IPS-NIHi11 (cell line): ENCODE measurements at places on chromosomes 11 and 22.

- no peak for DNase-seq
Measured at GRCh38 chr22:22698263-22698750, 53.9 kb downstream of the GGTLC2 start.

GRCh38 chr11:64206457-64207255 is at the start of gene FERMT3:
Gene FERMT3 (plus strand): TSS chr11:64206721. CDS start chr11:64207365, 644 bp downstream.
- DNase-seq: peak; percentile 14

GRCh38 chr11:84969103-84969502 is 658.0 kb downstream of the DLG2 start:
- no peak for DNase-seq

- no peak for DNase-seq
Measured at GRCh38 chr22:50307890-50308596, 597 bp upstream of the PLXNB2 start.

DNA sequence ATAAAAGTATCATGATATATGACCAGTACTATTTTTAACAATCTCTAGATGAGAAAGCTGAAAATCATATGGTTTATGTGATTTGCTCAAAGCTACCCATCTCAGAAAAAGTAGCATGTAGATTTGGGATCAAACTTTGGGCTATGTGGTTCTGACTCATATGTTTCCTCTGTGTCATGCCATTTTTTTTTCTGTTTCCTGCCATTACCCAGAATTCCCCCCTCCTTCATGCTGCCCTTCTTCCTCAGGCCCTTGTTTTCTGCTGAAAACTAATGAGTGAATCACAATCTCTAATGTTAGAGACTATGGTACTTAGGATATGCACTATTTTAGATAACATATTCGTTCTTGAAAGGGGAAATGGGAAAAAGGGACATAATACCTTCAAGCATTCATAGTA is 80.7 kb downstream of the JRKL start:
- no peak for DNase-seq

GRCh38 chr22:17489101-17489500 is 74.2 kb upstream of the SLC25A18 start:
- DNase-seq: no peak

DNA sequence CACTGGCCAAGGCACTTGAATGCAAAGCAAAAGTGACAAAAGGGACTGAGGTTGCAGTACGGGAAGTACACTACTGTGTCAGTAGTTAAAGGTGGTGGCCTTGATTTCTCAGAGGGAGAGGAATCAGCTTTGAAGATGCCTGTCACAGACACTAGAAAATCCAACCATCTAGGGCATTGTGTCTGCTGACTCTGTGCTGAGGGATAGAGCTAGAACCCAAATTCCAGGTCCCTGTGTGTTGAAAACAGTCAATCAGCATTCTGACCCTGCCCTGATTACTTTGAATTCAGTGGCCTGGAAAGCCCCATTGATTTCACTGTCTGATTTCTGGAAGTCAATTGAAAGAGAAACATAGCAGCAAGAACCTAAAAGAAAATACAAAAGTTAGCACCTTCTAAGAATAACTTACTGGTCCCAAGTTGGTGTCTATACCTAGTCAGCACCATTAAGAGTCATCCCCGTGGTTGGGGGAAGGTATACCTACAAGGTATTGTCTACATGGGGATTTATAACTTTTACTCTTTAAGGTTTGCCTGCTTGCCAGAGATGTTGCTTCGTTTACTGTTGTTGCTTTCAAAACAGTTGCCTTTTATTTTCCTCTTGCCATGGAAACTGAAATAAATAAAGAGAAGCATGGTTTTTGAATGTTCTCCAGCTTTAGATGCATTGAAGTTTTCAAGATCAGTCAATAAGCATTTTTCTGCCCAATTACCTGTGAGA is 97.3 kb downstream of the PDHX start:
- no peak for DNase-seq

- DNase-seq: no peak
Measured at GRCh38 chr22:30453731-30454510, 17.9 kb downstream of the SEC14L3 start.

DNA sequence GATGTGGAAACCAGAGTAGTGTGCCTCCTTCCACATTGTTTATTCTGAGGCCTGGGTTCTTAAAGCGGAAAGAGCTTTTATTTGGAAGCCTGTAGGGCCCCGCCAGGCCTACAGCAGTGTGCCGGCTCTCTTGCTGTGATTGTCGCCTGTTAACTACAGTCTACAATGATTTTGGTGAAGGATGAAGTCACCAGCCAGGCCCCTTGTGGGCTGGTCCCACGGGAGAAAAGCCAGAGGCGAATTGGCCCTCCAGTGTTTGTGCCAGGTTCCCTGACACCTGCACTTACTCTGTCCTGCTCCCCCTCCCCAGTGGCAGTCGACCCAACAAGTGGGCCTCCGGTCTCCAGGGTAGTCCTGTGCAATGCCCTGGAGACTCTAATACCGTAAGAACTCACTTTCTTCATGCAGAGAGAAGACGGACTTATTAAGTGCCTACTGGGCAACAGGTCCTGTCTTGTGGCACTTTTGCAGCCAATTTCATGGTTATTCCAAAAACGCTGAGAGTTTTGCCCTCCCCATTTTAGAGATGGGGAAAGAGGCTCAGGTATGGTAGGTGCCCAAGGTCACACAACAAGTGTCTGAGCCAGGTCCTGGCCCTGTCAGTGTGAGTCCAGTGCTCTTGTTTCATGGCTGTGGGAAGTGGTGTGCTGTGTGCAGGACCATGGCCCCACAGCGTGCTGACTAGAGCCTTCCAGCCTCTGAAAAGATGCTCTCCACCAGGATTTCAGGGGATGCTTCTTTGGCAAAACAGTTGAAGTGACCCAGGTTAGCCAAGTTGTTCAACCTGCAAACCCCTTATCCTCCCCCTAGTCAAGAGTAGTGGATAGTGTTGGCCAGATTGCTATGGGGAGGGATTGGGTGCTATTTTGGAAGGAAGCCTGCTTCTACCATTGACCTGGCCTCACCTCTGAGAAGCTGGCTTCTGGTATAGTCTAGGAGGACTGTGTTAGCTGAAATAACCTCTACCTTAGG is 1.4 kb downstream of the MICAL2 start:
- no peak for DNase-seq

- DNase-seq: no peak
Measured at GRCh38 chr22:36116127-36116526, 44.4 kb downstream of the APOL3 start.

DNA sequence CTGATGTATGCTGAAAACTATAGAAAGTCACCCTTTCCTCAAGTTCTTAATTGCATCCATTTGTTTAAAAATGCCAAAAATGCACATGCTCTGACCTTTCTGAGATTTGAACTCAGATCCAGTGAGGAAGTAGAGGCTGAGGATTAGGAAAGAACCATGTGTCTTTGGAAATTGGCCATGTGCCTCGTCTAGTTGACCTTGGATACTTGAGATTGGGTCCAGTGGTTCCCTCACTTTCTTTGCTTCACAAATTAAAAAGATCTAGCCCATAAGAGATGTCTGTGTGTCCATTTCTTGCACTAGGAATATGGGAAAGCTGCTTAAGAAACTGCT is 128.3 kb downstream of the MAML2 start:
- no peak for DNase-seq

GRCh38 chr11:3122775-3123201 is 42.3 kb downstream of the OSBPL5 start:
- DNase-seq: no peak

DNA sequence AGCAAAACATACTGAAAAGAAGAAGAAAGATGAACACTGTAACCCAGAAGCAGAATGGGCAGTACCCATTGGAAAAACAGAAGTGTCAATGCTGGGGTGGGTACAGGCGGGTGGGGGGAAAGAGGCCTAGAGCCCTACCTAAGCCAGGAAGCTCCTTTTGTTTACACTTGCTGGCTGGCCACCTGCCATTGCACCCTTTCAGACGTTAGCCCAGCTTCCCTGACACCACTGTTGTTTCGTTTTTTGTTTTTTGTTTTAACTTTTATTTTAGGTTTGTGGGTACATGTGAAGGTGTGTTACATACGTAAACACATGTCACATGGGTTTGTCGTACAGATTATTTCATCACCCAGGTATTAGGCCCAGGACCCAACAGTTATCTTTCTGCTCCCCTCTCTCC is 55.4 kb downstream of the PLEKHA7 start:
- no peak for DNase-seq

GRCh38 chr11:75563978-75564552 is 2.0 kb downstream of the SERPINH1 start:
- DNase-seq: peak; percentile 70

DNA sequence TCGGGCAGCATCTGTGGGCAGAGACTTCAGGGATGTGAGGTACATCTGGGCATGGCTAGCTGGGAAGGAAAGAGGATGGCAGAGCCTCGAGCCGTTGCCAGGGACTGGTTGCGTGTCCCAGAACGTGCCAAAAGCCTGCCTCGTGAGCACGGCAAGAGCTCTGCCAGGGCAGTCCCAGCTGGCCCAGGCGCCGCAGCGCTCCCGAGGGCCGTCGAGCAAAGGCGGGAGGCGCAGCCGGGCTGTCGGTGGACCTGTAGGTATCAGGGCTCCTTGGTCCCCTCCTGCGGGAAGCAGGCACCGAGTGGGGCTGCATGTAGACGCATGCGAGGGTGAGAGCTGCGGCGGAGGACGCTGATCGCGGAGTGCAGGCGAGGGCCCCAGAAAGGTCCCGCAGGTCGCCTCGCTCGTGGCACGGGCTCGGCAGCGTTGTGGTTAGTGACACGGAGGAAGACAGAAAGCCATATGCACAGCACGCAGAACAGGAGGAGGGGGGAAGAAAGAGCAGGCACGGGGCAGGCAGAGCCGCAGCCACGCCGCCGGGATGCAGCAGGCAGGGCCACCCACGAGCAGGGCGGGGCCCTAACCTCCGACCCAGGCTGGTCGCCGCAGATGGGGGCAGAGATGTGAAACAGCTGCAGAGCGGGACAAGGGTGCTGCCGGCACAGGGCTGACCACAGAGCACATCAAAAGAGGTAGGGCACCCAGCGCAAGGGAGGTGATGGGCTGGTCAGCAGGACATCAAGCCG is 18.0 kb downstream of the LSP1 start:
- no peak for DNase-seq

DNA sequence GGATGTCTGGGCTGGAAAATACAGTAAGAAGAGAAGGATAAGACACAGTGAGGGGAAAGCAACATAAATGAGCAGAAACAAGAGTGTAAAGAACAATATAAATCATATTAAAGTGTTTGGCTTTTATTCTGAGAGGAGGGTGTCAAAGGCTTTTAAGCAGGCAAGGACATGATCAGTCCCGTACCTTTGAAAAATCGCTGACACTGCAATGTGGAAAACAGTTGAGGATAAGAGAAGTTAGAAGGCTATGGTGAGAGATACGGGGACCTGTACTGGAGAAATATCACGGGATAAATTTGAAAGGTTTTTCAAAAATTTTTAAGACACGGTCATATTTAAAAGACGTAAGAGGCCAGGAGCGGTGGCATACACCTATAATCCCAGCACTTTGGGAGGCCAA is 30.3 kb downstream of the CDON start:
- no peak for DNase-seq

- DNase-seq: peak; percentile 66
Measured at GRCh38 chr22:43217285-43218030, 30.5 kb upstream of the TTLL12 start.

- no peak for DNase-seq
Measured at GRCh38 chr11:66969584-66970225, 5.4 kb upstream of the C11orf86 start.

DNA sequence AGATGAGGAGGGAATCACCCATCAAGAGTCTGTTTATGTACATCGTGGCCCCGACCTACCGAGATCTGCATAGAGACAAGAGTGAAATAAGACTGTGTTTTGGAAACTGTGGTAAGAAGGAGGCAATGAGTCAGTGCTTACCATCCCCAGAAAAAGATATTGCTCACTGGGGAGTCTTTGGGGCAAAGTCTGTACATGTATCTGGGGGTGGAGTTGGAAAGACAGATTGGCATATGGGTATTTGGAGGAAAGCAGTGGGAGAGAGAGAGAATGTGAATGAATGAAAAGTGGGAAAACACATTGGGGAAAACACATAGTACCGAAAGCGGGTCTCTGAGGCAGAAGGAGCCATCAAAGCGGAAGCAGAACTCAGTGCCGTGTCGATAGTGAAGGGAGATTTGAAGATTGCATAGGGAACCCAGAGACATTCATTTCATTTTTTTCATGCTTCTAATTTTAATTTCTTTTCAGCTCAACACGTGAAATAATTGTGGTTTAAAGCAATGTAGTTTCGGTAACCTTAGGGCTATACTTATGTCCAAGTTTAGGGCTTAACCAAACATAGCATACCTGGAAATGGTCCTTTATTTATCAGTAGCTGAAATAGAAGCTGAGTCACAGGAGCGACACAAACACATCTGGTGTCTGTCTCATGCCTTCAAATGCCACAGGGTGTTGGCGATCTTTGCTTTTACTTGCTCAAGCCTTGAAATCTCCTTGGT is 98.6 kb upstream of the CD44 start:
- DNase-seq: no peak

GRCh38 chr11:15821451-15821850 is 534.9 kb downstream of the SOX6 start:
- no peak for DNase-seq

GRCh38 chr11:14938936-14939335 is 33.2 kb downstream of the CALCA start:
- no peak for DNase-seq

GRCh38 chr22:26689513-26690301 is 32.3 kb downstream of the MIAT start:
- DNase-seq: peak; percentile 37

- no peak for DNase-seq
Measured at GRCh38 chr11:70463478-70464255, 65.3 kb downstream of the CTTN start.

DNA sequence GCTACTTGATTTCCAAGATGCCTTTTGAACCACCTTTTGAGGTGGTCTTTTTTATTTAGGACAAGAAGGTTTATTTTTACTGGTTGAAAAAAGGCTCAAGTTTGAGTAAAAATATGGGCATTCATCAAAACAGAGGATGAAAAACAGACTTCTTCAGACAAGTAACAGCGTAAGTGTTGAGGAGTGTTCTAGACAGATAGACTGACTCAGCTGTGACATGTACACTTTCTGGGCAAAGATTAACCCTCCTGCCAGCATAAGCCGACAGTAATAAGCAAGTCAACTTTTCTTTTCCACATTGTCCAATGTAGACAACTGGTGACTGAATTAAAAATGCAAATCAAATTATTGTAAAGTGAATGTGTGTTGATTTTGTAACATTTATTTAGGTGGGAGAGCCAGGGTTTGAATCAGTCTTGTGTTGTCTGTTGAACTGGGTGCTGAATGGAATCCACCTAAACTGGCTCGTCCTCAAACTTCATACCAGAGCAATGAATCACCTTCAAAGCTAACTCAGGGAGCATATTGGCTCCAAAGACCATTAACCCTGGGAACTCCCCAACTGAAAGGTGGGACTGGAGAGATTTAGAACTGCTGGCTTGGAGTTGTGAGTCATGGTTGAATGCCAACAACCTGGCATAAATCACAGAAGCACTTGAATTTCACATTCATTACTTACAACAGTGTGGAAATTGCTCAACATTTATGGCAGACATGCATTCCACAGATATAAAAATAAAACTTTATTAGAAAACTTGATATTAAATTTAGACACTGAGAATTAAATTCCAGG is 377.0 kb downstream of the ETS1 start:
- peak; percentile 64 for DNase-seq

- DNase-seq: no peak
Measured at GRCh38 chr11:94030059-94030458, 8.9 kb downstream of the HEPHL1 start.
